Mammary epithelial cell (primary cell): ENCODE measurements at places on chromosomes 7 and 10. TPM values are rescaled to one million over a fixed set of nuclear protein-coding genes. Genes with fewer than 3 reads are reported as not detected.

The HYAL4 gene
- total RNA-seq, result 2.2 TPM

The PANK1 gene
- total RNA-seq, result 5.3 and 5.5 TPM in 2 replicates

DNA sequence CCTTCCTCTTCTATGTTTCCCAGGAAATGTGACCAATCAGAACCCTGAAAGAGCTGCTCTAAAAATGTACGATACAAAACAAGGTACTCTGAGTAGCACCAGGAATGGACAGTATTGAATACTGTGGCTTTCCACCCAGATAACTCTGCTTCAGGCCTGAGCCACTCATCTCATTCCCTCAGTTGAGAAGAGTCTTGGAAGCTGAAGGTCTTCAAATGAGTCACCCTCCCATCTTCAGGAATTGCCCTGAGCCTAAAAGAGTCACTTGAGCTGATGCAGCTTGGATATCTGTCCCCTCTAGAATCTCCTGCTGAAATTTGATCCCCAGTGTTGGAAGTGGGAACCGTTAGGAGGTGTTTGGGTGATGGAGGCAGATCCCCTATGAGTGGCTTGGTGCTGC lies 210.4 kb downstream of the DGKI start:
- DNase-seq, result no peak

GRCh38 chr10:36341471-36341870 lies 699.4 kb upstream of the FZD8 start:
- no peak for DNase-seq

- no peak for DNase-seq
These were observed 2.7 kb upstream of the PPP2R2D start for GRCh38 chr10:131898061-131898460.

DNA sequence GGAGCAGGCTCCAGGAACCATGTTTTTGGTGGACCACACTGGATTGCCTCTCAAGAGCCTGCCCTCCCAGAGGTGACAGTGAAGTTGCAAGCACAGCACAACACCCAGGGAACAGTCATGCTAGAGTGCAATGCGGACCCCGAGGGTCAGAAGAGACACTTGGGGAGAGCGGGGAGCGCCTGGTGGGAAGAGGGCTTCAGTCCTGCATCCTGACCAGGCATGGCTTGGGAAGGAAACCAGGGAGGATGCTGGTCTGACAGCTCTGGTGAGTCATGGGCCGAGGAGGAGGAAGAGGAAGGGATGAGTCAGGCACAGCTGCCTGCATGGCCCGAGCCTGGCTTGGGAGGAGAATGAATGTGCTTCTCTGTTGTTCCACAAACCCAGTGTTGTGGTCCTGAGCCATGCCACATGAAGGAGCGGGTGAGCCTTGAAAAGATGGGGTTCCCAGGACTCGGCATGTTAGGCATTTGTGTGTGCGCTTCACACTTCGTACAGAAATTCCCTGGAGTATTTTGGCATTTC lies 29.5 kb upstream of the ANKRD2 start:
- DNase-seq, result peak; percentile 98

GRCh38 chr7:132097550-132098134 lies 478.6 kb downstream of the PLXNA4 start:
- no peak for DNase-seq

- DNase-seq, result no peak
These were observed 16.0 kb downstream of the UBE2D1 start for GRCh38 chr10:58350619-58351323.

DNA sequence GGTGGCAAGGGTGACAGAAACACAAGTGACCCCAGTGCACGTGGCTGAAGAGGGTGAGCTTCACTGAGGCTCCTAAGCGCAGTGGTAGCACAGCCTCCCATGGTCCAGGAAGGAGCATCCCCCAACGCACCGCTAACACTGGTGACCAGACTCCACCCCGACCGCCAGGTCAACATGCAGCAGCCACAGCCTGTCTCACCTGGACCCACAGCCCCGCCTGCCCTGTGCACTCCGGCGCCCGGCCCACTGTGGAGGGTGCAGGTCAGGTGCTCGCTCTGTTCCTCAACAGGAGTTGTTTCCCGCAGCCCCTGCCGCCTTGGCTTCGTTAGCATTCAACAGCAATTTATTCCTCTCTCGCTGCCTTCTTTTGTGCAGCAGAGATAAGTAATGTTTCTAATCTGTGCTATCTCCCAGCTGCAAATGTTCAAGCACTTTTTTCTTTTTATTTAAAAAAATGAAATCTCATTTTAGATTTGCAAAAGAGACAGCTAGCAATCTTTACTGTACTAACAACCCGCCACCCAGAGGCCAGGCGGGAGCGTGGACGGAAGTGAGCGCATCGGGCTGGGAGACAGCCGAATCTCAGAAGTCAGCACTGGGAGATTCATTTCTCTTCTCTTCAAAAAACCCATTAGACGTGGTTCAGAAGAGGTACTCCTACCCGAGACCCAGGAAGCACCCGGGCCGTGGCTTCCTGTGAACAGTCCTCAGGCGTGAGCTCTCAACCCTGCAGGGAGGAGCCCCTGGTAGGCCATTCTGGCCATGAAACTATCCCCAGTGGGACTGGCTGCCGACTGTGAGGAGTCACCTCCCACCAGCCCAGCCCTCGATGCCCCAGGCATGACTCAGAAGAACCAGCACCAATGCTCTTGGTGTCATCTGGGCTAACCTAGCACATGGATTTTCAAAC lies 133.4 kb downstream of the MAD1L1 start:
- DNase-seq, result no peak

DNA sequence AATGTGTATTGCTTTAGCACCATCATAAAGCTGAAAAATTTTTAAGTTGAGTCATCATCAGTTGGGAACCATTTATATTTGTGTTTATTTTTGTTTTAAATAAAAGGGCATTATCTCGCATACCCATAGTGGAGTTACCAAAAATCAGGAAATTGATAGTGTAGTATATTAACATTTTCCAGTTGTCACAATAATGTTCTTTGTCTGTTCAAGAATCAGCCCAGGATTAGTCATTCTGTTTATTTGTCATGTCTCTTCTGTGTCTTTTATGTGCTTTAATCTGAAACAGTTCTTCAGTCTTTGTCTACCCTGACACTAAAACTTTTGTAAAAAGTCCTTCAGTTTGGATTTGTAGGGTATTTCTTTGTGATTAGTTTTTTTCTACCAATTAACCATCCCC lies 827.8 kb upstream of the ZWINT start:
- no peak for DNase-seq

DNA sequence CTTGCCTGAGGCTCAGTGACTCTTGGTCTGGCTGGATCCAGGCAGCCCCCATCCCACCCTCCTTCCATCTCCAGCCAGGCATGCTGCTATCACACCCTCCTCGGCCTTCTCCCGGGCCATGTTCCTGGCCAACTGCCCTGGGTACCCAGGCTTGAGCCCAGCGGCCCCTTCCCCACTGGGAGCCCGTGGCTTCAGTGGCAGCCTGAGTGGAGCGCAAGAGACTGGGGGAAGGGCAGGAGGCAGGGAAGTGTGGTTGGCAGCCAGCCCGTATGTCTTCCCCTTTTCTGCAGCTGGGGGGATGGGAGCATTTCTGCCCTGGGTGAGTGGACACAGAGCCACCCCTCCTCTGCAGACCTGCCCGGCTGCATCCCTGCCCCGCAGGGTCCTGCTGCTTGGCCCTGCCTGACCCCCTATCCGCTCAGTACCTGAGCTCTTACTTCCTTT lies 148.5 kb downstream of the ARHGAP22 start:
- DNase-seq, result no peak

GRCh38 chr10:103490986-103491314 lies 2.6 kb upstream of the NEURL1 start:
- no peak for DNase-seq

- DNase-seq, result no peak
These were observed 27.7 kb downstream of the ZNF775 start for GRCh38 chr7:150406567-150407421.

DNA sequence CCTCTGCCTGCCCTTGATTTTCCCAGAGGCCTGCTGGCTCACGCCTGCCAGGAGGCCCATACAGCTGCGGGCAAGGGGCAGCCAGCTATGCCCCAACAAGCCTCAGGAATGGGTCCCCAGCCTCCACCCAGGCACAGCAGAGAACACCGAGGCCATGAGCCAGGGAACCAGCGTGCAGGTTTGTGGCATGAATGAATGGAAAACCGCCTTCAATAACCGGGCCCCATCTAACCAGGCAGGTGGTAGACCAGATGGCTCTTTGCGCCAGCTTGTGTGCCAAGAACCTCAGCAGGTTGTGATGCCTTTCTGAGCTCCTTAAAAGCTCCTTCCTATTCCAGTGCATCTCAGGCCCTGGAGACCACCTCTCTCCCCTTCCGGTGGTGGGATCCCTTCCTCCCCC lies 50.2 kb downstream of the ELFN1 start:
- no peak for DNase-seq

DNA sequence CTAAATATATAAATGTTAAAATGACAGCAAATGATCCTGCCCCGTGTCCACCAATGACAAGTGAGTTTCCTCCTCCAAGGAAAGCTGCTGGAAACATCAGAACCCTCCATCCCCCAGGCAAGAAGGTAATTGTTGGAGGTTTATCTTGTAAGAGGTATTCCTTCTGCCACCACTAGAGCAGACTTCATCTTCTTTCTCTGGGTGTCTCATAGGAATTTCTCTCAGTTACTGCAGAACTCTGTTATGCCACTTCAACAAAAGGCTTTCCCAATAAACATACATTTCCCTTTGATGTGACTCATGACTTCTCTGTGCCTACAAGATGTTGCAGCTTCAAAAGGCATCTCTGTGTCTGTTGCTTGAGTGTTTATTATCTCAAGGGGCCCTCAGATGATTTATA lies 279.1 kb downstream of the BMPER start:
- no peak for DNase-seq

DNA sequence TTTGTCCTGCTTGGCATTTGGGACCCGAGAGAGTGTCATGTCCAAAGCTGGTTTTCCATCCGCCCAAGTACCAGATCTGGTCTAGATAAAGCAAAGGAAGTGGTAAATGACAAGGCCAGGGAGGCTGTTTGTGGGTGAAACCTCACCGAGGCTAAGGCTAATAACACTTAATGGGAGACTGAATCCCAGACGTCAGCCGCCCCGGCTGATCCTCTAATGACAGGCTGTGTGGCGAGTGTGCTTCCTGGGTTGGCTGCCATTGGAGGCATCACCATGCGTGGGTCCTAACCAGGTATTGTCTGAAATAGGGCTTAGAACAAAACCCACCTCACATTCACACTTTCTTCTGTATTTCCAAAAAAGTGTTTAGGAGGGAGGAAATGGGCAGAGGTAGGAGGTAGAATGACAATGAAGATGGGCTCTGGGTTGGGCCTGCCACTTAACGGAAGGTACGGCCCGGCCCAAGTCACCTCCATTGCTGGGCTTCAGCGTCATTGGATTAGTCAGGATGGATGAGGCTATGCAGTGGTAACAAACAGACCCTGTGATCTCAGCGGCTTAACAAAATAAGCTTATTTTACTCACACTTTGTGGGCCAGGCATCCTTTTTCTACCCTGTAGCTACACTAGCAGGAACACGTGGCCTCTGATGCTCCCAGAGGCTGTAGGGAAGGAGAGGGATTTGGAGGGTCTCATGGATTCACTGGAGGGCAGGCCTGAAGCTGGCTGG lies 59.7 kb downstream of the PROSER2 start:
- DNase-seq, result peak; percentile 81

- peak; percentile 4 for DNase-seq
These were observed 109.5 kb upstream of the GJD4 start for GRCh38 chr10:35495521-35496119.

DNA sequence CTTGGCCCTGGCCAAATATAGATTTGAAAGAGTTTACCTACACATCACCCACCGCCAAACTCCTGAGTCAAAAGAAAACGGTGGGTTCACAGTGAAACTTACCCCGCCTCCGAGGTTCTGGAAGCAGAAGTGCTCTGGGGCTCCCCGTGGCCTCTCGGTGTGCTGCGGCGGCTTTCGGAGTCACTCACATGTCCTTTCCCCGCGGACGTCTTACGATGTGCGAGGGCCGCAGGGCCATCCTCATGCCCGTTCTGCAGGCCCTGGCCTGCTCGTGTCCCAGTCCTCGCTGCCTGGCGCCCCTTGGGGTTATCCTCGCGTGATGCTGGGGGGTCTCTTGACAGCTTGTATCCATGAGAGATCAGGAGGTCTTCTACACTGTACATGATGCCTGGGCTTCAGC lies 12.0 kb downstream of the JCAD start:
- no peak for DNase-seq

- DNase-seq, result peak; percentile 84
These were observed 11.6 kb downstream of the HBP1 start for GRCh38 chr7:107180378-107180777.

The ATXN7L1 gene
- 5.8 TPM for total RNA-seq

GRCh38 chr7:143279186-143280098 lies 5.3 kb upstream of the TMEM139 start:
- peak; percentile 87 for DNase-seq

- peak; percentile 19 for DNase-seq
These were observed 675.0 kb upstream of the ANKRD30A start for GRCh38 chr10:36450380-36450779.

- no peak for DNase-seq
These were observed 146.0 kb upstream of the STEAP4 start for GRCh38 chr7:88452646-88453045.

The C10orf88 gene
- total RNA-seq, result 12.3 and 13.5 TPM in 2 replicates

GRCh38 chr7:139631520-139632031 lies 108.1 kb downstream of the CLEC2L start:
- DNase-seq, result no peak

DNA sequence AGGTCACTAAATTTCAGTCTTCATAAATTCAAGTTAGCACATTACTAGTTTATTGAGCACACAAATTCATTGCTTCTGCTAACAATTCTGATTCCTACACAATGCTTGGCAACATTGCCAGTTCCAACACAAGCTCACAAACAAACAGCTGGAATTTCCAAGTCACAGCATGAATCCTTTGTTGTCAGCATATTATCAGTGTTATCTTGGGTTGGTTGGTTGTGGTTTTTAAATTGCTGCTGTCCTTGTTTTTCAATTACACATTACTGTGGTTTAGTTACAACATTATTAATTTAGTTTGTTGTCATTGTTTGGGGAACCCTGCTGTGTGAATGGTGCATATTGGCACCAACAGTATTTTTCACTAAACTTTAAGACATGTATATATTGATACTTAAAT lies 86.0 kb upstream of the ARID5B start:
- DNase-seq, result peak; percentile 56

- DNase-seq, result no peak
These were observed 62.3 kb downstream of the TFPI2 start for GRCh38 chr7:93828260-93828659.

DNA sequence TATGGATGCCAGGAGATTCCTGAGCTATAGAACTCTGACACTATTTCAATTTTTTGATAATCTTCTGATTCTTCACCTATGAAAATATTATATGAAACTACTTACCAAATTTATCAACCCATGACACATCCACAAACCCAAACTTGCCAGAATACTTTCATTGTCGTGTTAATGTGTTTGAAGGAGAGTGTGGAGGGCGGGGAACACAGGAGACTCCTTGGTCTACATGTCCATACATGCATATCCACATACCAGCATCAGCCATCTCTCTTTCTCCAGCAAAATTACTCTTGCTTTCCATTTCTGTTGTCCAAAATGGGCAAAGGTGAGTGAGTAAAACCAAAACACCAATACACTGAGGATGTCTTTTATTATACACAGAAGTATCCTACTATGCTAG lies 23.5 kb upstream of the BPGM start:
- DNase-seq, result peak; percentile 93

- peak; percentile 58 for DNase-seq
These were observed 124.4 kb downstream of the TACC2 start for GRCh38 chr10:122113161-122113944.

The FKBP9 gene
- total RNA-seq, result 129 and 141 TPM in 2 replicates

GRCh38 chr7:135333200-135333599 lies 99.6 kb downstream of the STRA8 start:
- peak; percentile 97 for DNase-seq
